ENCODE measurements at places on chromosomes 3 and 15.

DNA sequence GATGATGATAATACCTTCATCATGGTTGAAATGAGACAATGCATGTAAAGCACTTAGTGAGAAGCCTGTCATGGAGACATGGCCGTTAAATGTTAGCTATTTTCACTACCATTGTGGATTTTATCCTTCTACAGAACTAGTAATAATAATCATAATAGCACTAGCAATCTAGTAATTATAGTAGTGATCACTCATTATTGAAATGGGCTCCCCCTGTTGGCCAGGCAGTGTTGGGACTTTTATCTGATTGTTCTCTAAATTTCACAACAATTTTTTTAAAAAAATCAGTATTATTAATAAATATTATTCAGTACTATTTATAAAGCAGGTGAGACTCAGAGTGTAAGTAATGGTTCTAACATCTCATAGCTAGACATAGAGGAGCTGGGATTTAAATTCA, 396.3 kb downstream of the IL5RA start:
- peak; percentile 6 for DNase-seq

GRCh38 chr3:40566694-40567093, 41.9 kb downstream of the ZNF621 start:
- no peak for DNase-seq

DNA sequence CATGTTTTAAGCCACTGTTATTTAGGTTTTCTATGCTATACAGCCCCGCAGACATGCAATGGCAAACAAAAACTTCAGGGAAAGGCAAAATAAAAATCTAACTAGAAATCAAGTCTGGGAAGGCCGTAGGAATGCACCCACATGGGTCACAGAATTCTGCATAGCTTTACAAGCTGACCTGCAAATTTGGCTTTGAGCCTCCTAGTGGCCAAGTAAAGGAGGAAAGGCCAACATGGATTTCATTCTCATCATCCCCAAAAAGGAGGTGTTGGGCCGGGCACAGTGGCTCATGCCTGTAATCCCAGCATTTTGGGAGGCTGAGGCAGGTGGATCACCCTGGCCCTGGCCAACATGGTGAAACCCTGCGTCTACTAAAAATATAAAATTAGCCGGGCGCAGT, 124.3 kb downstream of the FBLN2 start:
- DNase-seq, result no peak

- DNase-seq, result no peak
Measured at GRCh38 chr3:35970793-35971192, 331.5 kb downstream of the ARPP21 start.

DNA sequence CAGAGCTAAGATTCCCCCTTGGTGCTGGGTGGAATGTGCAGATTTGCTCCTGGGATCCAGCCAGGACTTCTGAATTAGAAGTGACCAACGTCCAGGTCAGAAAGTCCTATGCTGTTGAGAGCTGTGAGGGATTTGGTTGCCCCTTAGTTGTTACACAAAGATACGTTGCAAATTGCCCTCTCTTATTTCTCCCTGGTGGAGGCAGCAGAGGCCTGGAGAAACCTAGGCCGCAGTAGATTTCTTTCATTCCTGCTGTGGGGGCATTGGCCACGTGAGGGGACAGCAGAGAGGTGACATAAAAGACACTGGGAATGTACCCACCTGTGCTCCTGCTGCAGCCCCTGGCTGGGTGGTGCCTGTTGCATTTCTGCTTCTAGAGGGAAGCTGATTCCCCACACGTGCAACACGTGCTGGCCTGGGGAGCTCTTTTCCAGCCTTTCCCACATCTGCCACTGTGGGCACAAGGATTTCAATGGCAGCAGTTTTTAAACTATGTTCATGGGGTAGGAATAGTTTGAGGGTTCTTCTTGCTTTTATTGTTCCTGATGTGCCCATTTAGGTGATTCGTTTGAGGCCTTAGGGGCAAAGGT, 65.7 kb downstream of the SYNM start:
- DNase-seq, result no peak

DNA sequence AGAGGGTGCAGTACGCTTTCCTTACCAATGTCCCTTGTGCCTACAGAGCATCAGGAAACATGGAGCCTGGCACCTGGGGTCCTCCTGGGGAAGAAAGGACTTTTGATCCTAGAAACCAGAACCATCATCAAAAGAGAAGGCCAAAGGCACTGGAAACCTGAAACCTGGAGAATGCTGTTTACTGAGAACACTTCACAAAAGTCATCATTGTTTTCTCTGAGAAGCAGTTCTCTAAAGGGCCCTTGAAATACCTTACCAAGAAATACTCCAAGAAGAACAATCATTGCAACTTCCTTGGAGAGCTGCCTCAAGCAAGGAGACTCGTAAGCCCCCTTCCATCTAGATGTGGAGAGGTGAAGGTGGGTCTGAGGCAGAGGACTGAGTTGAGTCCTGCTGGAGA, 66.0 kb downstream of the TLE3 start:
- DNase-seq, result peak; percentile 10

DNA sequence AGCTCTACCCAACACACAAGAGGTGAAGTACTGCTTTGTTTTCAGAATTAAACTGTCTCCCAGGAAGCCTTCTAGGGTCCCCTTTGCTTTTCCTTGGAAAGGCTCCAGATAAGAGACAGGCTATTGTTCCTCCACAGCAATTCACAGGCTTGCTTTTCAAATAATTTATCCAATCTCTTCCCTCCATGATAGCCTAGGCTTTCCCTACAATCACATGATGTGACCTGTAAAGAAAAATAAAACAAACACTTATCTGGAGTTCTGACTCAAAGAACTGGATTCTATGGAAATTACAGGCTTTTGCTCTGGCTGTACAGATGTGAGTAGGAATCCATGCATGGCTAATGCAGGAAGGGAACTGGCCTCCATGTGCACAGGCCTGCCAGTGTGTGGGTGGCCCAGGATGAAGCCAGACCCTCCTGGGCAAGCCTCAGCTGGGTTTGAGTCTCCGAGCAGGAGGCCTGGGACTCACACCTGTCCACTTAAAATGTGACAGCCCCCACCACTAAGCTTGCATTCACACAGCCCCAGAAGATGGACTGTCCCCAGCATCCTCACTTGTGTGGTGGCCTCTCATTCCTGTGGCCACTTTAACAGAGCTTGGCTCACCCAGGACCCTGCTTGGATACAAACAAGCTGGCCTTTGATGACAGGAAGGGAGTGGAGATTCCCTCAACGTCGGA, 75.8 kb upstream of the LEKR1 start:
- DNase-seq, result peak; percentile 87

GRCh38 chr3:105979961-105980360, 111.1 kb upstream of the CBLB start:
- no peak for DNase-seq

GRCh38 chr15:39145854-39146625, 434.8 kb upstream of the THBS1 start:
- DNase-seq, result no peak

- no peak for DNase-seq
Measured at GRCh38 chr3:141524988-141525387, 38.2 kb downstream of the RASA2 start.

DNA sequence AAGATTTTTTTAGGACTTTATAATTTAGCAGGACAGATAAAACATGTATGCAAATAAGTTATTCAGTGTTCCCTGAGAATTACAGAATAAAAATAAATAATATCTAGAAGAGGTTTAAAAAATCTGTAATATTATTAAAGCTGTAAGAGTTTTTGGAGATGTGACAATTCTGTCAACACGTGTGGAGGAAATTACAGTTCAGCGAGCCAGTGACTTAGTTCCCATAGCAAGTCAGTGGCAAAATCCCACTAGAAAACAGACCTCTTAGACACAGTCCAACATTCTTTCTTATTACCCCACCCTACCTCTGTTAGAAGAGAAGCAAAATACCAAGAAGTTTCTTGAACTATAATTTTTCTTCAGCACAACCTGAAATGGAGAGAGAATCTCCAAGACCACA, 16.2 kb upstream of the DENND6A start:
- no peak for DNase-seq

DNA sequence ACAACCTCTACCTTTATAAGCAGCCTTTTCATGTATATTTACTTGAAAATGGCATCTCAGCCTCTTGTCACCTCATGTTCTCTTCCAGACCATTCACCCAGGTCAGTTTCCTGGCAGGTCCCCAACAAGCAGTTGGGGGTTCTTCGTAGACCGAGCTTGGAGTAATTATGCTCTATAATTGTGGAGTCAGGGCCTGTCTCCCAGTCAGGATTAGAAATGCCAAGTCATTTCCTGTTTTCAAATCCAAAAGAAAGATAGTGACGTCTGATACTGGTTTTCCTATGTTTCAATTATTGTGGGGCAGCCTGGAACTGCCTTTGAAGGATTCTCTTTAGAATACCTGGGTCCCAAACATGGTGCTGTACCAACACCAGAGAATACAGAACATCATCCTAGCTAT, 430.6 kb downstream of the MECOM start:
- peak; percentile 96 for DNase-seq

DNA sequence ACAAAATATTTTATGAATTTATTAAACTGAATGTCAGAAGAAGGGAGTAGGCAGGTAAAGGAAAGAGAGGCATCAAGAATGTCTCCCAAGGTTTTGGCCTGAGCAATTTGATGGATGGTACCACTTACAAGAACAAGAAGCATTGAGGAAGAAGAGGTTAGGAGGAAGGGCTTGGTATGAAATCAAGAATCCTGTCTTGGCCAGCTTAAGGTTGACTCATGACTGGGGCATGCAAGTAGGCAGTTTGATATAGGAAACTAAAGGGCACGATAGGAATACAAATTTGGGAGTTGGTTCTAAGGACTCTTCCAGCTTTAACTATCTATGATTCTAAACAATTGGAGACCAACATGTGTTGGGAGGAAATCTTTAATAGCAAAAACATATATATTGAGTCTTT, 79.1 kb downstream of the NTRK3 start:
- DNase-seq, result no peak

DNA sequence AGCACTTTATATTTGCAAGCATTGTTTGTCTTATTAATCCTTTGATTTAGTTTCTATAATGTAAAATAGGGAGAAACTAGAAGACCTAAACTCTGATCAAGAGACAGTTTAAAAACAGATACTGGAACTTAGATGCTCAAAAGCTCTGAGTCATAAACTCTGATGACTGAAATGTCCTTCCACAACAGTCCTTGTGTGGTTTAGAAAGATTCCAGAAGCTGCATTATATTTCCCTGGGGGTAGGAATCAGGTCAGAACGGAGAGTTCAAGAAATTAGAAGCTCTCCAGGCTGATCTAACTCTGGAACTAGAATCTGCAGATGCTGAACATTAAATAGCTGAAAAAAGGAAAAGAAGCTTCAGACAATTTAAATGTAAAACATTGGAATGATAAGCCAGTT, 18.3 kb upstream of the ONECUT1 start:
- no peak for DNase-seq

DNA sequence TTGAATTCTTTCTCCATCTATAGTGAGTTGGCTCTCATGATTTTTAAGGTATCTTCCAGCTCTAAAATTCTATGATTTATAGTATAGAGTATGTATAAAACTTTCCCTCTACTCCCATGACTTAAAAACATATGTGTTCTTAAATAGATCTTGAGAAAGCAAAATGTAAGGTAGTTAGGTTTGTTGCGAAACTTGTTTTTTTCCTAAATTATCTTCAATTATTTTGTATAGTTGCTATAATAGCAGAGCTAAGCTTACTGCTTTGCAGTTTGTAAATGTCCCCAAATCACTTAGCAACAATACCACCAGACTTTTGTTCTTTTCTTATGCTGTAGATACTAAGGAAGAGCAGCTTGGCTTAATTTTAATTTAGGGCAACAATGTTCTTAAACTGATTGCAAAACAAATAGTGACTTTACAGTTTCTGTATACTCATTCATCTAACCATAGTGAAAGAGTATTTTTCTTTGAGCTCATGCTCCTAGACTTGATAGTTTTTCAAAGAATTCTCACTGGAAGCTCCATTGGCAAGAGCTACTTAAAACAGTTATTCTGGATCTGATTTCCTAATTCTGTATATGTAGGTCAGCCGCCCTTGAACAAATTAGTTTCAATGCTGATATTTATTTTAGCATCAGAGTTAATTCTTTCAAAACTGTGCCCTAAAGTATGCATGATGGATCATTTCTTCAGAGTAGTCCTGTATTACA, 61.2 kb downstream of the LYSMD4 start:
- DNase-seq, result no peak

GRCh38 chr3:194276768-194277103, 74.4 kb downstream of the CPN2 start:
- DNase-seq, result no peak

- DNase-seq, result no peak
Measured at GRCh38 chr3:192928720-192929119, 11.1 kb upstream of the MB21D2 start.

GRCh38 chr3:71917545-71917944, 132.6 kb upstream of the PROK2 start:
- DNase-seq, result no peak

GRCh38 chr15:98959640-98960007, 48.0 kb downstream of the PGPEP1L start:
- DNase-seq, result no peak

GRCh38 chr3:6179761-6180160, 681.2 kb upstream of the GRM7 start:
- DNase-seq, result no peak

GRCh38 chr3:195817578-195818135, 5.9 kb upstream of the MUC4 start:
- no peak for DNase-seq

Measured in NCI-H69 (cell line).